ENCODE measurements at places on chromosomes 6 and 20.

- DNase-seq, result no peak
These were observed 102.6 kb upstream of the LAMP5 start for GRCh38 chr20:9411833-9412232.

DNA sequence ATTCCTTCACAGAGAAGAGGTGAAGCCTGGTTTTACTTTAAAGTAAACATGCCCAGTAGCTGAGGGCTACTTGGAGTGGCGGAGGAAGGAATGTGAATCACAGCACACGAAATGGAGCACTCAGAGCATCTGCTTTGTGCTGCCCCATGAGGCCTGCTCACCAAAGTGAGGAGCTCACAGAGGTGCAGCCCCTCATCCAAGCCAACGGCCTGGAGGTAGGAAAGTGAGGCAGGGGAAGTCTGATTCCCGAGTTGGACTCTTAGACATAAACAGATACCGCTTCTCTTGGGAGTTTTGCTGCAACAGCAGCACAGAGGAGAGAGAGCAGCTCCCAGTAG lies 3.6 kb downstream of the YTHDF1 start:
- no peak for DNase-seq

DNA sequence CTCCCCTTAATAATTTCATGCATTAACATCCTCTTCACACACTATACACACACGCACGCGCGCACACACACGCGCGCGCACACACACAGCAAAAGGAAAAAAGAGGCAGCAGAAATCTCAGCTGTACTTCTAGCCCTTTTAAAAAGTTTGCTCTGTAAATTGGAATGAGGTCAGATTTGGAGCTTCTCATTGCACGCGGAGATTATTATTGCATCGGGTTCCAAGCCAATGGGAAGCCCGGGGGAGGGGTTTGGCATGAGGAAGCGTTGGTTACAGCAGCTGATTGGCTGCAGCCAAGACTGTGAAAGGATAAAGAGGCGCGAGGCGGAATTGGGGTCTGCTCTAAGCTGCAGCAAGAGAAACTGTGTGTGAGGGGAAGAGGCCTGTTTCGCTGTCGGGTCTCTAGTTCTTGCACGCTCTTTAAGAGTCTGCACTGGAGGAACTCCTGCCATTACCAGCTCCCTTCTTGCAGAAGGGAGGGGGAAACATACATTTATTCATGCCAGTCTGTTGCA lies at the start of gene SOX4:
Gene SOX4 (plus strand): TSS at position 340 of the 515 bp plus-strand sequence. CDS start 784 bp downstream, outside the sequence.
- DNase-seq, result peak; percentile 37

DNA sequence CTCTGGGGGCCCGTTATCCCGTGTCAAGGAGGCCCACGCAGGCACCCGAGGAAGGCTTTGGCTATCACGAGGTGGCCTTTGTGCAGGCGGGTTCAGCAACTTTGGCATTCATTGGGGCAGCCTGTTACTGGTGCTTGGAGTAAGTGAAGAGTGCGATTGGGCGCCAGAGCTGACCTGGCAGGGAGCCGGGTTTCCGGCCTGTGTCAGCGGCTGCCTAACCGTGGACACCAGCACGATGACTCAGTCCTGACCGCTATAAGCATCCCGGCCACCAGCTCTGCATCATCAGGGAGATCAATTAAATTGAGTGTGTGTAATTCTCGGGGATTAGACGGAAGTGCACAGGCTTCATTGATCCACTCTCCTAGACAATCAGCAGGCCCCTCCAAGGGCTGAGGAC lies 45.9 kb downstream of the CDH4 start:
- DNase-seq, result no peak

- no peak for DNase-seq
These were observed 91.7 kb downstream of the SCML4 start for GRCh38 chr6:107732461-107732860.
